ENCODE measurements at places on chromosomes 4 and X.
A peak's percentile ranks its signal among the peaks of the same experiment; 100 is the strongest.

DNA sequence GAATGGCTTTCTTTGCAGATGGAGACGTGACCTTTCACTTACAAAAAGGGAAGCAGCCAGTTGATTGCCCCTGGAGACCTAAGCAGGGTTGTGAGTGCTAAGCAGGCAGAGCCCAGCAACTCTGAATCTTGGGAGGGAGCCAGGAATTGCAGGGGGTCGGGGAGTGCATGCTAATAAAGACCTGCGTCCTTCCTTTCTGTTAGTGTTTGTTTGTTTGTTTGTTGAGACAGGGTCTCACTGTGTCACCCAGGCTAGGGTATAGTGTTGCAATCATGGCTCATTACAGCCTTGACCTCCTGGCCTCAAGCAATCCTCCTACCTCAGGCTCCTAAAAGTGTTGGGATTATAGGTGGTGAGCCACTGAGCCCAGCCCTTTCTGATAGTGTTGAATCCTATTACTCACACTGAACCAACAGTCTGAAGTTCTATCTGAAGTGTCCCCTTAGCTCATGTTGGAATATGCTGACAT, 137.4 kb downstream of the CEP135 start:
- DNase-seq = peak; percentile 7

DNA sequence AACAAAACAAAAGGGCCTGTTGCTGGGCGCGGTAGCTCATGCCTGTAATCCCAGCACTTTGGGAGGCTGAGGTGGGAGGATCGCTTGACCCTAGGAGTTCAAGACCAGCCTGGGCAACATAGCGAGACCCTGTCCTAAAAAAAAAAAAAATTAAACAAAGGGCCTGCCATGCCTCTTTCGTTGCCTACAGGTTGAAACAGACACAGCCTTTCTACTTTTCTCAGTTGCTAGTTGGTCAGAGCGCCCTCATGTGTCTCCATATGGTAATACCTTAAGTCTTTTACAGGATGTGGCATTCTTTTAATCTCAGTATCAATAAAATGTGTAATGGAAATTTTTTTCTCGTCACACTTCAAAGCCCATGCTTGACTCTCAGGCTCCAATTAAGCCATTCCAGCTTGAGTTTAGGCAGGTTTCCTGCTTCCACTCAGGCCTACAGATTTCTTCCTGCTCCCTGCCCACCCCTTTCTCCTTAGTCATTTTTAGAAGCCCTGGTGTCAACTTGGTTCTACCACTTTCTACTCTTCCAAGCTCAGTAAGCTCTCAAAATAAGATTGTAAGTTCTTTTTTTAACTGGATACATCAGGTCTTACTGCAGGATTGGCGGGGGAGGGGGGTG, 4.6 kb upstream of the SOWAHD start:
- peak; percentile 68 for DNase-seq

DNA sequence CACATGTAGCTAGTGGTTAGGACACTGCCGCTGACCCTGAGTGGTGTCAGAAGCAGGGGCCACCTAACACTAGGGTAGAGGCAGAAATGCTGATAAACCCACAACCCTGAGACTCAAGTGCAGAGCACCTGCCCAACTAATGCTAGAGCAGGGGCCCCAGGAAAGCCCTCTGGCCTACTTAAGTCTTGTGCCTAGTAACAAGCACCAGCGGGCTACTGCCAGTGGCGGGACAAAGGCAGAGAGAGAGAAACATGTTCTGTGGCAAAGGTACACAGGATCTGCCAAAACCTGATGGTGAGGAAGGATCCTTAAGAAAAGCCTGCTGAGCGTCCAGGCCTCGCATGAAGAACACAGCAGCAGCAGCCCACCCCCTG, 172.4 kb downstream of the PRDM5 start:
- DNase-seq = no peak

GRCh38 chr4:24794480-24794879, 893 bp upstream of the SOD3 start:
- no peak for DNase-seq

- no peak for DNase-seq
These were observed 234.4 kb upstream of the ATP6AP2 start for GRCh38 chrX:40346379-40346778.

All from lung microvascular endothelial cell (primary cell).